ENCODE measurements at places on chromosomes 16 and 17.

- no peak for DNase-seq
These were observed 20.5 kb downstream of the ERN1 start for GRCh38 chr17:64109400-64109799.

- DNase-seq: no peak
These were observed 99.4 kb downstream of the IRF8 start for GRCh38 chr16:85998171-85998867.

- DNase-seq: no peak
These were observed 137.3 kb upstream of the CCL2 start for GRCh38 chr17:34117811-34118210.

GRCh38 chr17:28191018-28191417 lies 128.0 kb upstream of the TMEM97 start:
- no peak for DNase-seq

GRCh38 chr16:55835581-55835980 lies 2.7 kb upstream of the CES1 start:
- DNase-seq: no peak

DNA sequence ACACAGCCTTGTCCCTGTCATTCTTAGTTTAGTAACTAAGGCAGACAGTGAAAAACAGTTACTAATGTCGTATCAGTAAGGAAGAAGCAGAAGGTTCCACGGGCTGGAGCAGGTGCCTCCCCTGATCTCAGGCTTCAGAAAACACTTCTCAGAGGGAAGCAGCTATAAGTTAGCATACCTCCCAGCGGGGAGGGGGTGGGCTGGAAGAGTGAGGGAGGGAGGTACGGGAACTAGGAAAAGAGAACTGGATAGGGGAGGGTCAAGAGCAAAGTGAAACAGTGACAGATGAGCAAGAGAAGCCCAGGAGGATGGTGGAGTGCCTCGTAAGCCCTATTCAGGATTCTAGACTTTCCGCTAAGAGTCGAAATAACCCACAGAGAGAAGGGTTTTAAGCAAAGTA lies 186.3 kb upstream of the XYLT1 start:
- no peak for DNase-seq

GRCh38 chr17:40461732-40462342 lies 18.6 kb downstream of the IGFBP4 start:
- DNase-seq: no peak

- DNase-seq: no peak
These were observed 20.6 kb downstream of the MPRIP start for GRCh38 chr17:17062866-17063265.

DNA sequence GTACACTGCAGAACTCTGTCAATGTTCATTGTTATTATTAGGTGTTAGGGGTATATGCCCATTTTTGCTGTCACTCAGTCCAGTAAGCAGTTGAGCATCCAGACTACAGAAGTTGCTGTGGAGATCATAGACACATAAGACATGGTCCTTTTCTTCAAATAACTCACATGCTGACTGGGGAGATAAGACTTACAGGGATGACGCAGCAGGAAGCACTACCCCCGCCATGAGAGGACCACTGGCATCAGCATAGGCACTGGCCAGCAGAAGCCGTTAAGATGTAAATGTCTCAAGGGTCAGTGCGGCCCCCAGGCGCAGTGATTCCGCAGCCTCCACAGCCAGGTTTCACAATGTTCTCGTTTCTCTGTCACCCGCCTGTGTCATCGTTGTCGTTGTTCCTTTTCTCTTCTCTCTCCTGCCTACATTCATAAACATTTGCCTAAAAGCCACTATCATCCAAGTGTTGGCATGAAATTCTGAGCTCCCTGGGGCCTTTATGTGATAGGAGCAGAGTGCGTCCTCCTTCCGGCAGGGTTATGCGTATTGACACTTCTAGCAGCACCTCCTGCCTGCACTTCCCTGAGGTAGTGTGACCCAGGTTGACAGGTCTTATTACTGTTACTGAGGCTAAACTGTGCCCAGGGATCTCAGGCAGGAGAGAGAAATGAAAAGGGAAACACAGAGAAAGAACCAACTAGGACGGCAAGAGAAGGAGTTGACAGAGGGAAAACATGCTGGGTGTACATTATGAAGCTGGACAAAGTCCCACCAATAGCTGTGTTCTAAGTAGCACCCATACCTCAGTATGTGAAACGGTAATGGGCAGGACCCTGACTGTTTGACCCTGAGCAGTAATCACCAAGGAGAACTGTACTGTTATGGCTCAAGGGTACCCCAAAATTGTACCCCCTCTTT lies 17.9 kb downstream of the TANGO6 start:
- DNase-seq: no peak

DNA sequence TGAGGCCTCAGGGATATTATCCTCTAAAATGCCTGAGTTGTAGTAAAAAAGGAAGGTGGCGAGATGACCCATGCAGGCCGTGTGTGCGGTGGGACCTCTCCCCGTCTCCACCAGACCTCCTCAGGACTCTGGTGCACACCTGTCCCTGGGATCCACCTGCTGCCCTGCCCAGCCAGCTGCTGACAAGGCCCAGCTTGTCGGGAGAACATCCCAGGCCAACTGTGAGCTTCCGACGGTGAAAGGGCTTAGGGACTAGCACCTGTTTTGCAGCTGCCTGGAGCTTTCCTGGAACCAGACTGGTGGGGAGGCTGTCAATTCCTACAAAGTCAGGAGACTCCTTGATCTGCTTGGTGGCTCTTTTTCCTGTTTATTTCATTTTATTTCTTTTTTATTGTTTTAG lies 11.6 kb downstream of the IL34 start:
- DNase-seq: peak; percentile 75

DNA sequence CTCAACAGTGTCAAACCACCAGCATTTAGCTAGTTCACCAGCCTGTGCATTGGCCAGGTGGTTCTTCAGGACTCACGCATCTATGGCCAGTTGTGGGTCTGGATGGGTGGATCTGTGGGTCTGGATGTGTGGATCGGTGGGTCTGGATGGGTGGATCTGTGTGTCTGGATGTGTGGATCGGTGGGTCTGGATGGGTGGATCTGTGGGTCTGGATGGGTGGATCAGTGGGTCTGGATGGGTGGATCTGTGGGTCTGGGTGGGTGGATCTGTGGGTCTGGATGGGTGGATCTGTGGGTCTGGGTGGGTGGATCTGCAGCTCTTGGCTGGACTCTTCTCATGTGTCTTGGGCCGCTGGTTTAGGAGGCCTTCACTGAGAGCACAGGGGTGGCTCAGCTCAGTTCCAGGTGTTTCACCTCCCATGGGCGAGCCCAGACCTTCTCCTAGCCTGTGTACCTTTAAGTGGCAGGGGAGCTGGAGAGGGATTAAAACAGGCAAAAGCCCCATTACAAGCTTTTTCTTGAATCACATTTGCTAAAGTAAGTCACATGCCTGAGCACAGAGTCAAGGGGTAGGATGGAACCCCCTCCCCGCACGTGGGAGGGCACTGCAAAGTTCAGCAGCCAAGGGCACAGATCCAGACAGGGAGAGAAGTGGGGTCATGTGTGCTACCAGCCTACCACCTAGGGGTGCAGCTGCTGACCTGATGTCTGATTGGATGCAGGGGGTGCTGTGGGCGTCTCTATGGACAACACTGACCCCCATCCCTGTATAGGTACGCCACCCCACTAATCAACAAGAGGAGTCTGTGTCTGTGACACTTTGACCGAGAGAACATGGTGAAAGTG lies 3.4 kb upstream of the NUBP1 start:
- no peak for DNase-seq

- DNase-seq: no peak
These were observed 16.9 kb upstream of the GINS3 start for GRCh38 chr16:58375386-58375785.

GRCh38 chr16:84599521-84600202 lies 18.2 kb downstream of the COTL1 start:
- DNase-seq: no peak

- no peak for DNase-seq
These were observed 69.4 kb upstream of the CA10 start for GRCh38 chr17:52227926-52228325.

DNA sequence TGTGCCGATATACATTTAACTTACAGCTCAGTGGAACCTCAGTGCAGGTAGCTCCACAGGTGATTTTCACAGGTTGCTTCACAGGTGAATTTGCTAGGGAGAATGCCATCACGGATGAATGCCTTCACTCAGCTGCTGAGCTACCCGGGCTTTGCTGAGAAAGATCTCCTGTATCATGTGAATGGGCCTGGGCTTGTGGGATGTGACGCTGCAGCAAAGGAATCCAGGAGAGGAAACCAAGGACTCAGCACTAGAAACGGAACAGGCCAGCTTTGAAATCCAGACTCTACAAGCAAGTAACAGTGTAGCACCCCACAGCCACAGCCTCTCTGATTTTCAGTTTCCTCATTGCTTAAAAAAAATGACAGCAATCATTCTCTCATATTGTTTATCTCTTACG lies 271.4 kb upstream of the MAF start:
- DNase-seq: no peak

- DNase-seq: peak; percentile 40
These were observed 23.0 kb downstream of the SLC35G3 start for GRCh38 chr17:35170968-35171771.

DNA sequence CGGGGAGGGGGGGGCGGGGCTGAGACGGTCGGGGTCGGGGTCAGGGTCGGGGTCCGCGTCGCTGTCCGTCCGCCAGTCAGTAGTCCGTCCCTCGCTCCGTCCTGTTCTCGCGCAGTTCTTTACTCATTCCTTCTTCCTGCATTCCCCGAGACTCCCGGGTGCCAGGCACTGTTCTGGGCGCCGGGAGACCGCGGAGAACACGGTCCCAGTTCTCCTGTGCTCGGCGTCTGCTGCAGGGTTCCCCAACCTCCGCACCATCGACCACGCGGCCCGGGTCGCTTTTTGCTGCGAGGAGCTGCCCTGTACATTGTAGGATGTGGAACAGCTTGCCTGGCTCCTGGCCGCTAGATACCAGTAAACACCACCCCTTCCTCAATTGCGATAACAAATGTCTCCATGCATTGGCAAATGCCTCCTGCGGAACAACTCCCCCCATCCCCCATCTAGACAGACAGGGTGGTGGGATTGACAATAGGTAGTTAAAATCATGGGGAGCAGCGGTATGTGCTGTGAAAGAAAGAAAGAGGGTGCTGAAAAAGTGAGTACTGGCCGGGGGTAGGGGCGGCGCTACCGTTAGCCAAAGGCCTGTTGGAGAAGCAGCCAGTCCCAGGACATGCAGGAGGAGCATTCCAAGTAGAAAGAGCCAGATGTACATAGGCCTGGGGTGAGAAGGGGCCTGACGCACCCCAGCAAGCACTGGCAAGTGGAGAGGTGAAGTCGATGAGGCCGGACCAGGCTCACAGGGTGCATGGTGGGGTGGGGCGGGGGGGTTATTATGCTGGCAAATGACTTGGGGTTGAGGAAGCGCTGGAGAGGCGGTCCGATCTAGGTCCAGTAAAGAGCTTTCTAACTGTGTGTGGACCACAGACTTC lies 631 bp downstream of the TRAF7 start:
- DNase-seq: peak; percentile 49

DNA sequence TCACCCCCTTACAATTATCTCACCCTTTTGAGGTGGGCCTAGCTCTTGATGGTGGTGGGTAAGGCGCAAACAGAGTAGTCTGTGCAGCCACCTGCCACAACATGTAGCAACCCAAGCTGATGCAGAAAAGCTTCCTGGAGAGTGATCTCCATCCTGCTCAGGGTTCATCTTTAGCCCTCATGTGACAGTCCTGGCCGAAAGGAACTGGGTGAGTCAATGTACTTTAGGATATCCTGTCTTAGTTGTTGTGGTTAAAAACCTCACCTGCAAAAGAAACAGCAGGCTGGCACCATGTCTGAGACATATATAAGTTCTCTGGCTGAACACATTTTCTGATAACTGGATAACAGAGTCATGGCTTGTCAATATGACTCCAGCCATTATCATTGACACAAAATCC lies 183.5 kb upstream of the CPHXL start:
- DNase-seq: no peak

DNA sequence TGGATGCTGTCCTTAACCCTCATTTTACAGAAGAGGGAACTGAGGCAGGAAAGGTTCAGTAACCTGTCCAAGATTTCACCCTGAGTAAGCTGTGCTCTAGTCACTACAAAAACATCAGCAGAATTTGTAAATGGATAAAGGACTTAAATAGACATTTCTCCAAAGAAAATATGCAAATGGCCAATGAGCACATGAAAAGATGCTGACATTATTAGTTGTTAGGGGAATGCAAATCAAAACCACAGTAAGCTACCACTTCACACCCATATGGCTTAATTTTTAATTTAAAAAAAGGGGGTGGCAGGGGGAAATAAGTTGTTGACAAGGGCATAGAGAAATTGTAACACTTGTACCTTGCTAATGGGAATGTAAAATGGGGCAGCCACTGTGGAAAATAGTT lies 51.4 kb downstream of the C17orf67 start:
- DNase-seq: no peak

DNA sequence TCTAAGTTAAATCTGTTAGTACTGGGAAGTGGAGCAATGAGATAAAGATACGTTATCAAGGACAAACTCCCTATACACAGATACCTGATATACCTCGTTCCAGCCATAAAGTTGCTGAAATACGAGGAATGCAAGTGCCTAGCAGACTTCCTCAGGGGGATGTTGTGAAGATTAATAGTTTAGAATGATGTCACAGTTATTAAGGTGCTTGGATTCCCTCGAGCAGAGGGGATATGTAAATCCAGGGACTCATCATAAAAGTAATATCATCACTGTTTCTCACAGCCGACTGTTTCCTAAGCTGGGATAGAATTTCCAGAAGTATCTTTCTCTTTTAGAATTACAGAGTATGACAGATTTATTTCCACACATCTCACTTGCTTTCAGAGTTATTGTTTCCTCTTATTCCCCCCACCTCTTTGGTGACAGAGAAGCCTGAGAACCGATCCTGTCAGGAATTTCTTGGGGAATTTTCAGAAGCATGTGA lies 28.4 kb upstream of the ZFHX3 start:
- no peak for DNase-seq

DNA sequence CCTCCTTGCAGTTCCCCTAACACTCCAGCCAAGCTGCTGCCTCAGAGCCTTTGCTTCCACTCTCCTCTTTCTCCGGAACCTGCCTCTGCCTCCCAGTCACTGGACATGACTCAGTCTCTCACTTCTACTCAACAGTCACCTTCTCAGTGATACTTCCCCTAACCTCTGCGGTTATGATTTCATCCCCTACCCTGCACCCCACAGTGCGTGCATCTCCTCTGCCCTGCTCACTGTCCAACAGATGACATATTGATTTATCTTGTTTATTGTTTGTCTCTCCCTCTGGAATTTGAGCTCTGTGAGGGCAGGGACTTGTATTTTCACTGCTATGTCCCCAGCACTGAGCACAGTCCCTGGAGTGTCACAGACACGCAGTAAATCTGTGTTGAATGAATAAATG lies 100.7 kb downstream of the CYLD start:
- no peak for DNase-seq

DNA sequence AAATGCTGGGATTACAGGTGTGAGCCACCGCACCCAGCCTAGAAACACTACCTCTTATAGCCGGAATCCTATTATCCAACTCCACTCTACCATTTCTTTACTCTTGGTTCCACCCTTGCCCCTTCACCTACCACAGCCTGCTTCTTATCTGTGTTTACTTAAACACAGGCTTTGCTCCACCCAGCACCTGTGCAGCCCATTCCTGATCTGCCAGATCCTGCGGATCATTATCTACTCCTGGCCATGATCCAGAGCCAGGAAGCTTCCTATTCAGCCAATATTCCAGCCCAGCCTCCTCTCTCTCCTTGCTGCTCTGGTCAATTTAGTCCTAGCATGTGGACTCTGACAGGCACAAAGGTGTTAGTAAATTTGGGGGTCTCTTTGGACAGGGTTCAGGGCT lies 98.8 kb upstream of the MED13 start:
- peak; percentile 57 for DNase-seq

Measured in DMS53 (cell line).